ENCODE measurements at places on chromosomes 1 and 21.

DNA sequence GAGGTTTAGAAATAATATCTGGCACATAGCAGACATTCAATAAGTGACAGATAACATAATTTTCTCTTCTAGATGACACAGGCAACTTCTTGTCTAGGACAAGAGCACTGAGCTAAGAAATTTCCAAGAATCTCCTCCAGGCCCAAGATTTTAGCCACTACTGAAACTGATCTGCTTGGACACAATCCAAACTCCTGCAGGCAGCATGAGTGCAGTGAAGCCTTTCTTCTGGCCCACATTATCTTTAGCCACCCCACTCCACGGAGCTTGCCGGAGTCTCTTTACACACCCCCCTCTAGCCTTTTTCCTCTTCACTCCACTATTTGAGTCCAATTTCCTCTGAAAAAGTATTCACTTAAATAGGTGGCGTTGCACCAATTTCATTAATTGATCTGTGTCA, 142.9 kb upstream of the DUSP10 start:
- DNase-seq, result no peak

DNA sequence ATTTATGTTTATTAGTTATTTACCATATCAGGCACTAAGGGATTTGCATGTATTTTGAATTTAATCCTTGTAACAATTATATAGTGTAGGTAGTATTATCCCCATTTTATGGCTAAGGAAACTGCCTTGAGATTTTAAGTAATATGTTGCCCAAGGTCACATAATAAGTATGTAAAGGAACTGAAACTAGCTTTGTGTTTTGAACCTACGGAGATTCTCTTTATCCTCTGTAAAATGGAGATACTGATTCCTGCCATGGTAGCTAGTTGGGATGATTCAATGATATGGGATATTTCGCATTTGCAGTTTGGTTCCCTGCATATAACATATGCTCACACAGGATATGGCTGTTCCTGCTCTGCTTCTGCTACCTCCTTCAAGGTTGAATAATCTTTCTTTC, 144.3 kb downstream of the ST6GALNAC3 start:
- DNase-seq, result no peak

GRCh38 chr1:241376701-241377100, 19.7 kb upstream of the RGS7 start:
- DNase-seq, result no peak

GRCh38 chr1:234040446-234041317, 136.2 kb downstream of the SLC35F3 start:
- no peak for DNase-seq

DNA sequence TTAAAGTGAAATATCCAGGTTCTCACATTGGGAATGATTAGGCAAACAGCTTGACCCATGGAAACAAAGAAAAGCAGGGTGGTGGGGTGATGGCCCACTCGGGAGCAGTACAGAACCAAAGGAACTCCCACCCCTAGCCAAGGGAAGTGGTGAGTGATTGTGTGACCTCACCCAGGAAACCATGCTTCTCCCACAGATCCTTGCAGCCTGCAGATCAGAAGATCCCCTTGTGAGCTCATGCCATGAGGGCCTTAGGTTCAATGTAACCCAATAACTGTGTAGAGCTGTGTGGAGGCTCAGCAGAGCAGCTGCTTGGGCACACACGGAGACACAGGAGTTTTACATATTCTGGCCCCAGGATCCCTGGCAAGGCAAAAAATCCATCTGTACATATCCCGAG, 311.8 kb upstream of the DPYD start:
- DNase-seq, result no peak

DNA sequence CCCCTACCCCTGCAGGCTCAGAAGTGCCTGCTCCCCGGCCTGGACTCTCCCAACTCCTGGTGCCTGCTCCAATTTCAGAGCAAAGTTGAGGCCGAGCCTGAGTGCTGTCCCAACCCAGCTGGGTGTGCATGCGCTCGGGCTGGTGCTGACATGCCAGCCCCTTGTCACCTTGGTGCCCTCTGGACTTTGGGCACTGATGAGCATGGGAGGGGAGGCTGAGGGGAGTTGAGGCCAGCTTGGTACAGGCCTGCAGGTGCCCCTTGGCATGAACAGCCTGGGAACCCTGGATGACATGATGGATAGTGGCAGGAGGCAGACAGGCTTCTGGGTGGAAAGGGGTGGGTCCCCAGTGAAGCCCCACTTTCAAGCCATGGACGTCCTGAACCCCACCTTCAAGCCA, 366.1 kb upstream of the NEGR1 start:
- no peak for DNase-seq

Measured in NCI-H2227 treated with DMSO at 0.1 percent for 48 hours (cell line).